SK-N-SH (cell line): ENCODE measurements at places on chromosomes 13 and 19. TPM values are rescaled to one million over a fixed set of nuclear protein-coding genes. Genes with fewer than 3 reads are reported as not detected.

DNA sequence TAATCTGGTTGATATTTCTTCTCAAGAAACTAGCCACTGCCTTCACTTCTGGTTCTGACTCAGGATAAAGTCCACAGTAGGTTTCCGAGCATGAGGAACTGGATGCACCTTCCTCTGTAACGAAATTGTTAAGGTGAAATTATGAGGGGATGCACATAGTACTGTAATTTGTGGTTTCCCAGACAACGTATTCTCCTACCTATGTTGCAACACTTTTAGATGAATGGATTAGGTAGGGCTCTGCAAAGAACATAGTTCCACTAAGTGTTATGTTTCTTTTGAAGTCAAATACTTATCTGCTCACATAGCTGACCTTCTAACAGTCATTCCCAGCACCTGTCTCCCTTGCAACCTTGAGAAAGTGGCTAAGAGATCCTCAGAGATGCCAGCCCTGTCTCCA lies 5.7 kb upstream of the ZC3H13 start:
- H3K27me3 ChIP-seq: no peaks in the 10 kb centered on the region
- DNase-seq: no peak
- no peaks in the 10 kb centered on the region for H3K36me3 ChIP-seq
- H3K4me3 ChIP-seq: no peak overlapping the region
- peaks cover 4% of the 10 kb centered on the region; the same call in 1 of the 2 replicates for H3K4me1 ChIP-seq
- H3K27ac ChIP-seq: no peak overlapping the region

DNA sequence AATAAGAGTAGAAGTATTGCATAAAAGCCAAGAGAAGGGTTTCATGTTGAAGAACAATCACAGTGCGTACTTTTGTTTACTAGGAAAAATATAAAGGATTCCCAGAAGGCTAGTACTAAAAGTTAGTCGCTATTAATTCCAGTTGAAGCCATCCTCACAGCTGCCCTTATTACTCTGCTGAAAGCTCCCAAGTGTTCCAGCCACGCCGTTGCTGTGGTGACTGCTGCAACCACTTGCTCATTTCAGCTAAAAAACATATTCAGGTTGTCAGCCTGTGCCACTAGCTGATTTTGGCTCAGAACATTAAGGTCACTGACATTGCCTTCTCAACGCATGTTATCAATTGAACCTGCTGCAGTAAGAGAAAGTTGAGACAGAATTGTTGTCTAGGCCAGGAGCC lies 87.1 kb upstream of the FNDC3A start:
- H3K27ac ChIP-seq: no peak overlapping the region
- no peaks in the 10 kb centered on the region for H3K27me3 ChIP-seq
- no peak overlapping the region for H3K4me3 ChIP-seq
- DNase-seq: no peak
- peaks cover 10% of the 10 kb centered on the region; the same call in 1 of the 2 replicates for H3K4me1 ChIP-seq

DNA sequence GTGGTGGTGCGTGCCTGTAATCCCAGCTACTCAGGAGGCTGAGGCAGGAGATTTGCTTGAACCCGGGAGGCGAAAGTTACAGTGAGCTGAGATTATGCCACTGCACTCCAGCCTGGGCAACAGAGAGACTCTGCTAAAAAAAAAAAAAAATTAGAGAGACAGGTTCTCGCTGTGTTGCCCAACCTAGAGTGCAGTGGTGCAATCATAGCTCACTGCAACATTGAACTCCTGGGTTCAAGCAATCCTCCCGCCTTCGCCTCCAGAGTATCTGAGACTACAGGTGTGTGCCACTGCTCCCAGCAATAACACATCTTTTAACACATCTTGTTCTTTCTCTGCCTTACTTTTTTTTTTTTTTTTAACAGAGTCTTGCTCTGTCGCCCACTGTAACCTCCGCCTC lies 32.7 kb downstream of the CLEC17A start:
- no peaks in the 10 kb centered on the region for H3K4me1 ChIP-seq
- no peaks in the 10 kb centered on the region; the same call in 1 of the 2 replicates for H3K27me3 ChIP-seq
- H3K36me3 ChIP-seq: no peaks in the 10 kb centered on the region
- no peak overlapping the region for H3K27ac ChIP-seq
- no peak for DNase-seq
- H3K4me3 ChIP-seq: no peak overlapping the region

DNA sequence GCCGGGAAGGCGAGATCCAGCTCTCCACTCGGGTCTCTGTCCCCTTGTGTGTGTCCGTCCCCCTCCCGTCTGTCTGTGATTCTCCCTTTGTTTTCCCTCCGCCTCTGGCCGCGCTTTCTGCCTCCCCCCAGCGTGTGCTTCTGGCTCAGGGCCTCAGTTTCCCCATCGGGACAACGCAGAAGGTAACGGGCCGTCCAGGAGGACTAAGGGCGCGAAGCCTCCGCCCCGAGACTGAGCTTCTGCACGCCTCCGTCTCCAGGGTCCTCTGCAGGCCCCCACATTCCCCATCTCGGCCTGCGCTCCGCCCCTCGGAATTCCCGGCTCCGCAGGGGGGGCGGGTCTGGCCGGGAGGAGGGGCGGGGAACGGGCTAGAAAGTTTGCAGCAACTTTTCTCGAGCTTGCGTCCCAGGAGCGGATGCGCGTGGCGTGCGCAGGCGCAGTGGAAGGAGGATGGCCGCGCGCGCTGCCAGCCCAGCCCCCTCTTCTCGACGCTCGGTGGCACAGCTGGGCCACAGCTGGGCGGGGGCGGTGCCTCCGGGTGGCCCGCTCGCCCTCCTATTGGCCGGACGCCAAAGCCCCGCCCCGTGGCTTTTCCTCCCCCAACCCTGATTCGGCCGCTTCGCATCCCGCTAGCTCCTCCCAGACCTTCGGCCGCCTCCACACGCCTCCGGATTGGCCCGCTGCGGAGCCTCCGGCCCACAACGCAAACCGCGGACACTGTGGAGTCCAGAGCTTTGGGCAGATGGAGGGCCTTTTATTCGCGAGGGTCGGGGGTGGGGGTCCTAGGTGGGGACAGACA lies at the start of gene SIX5:
TSS of gene SIX5 (minus strand) at position 269 of the 799 bp plus-strand sequence. CDS start 408 bp downstream, outside the sequence.
- peak; percentile 98 for DNase-seq
- no peaks in the 10 kb centered on the region for H3K27me3 ChIP-seq
- peaks cover 10% of the 10 kb centered on the region for H3K36me3 ChIP-seq
- H3K4me3 ChIP-seq: peak within 1 kb of the TSS; percentile 64
- peaks cover 8% of the 10 kb centered on the region for H3K4me1 ChIP-seq

The LAIR2 gene
- polyA plus RNA-seq: not detected in 2 replicates
